NCI-H1048 (cell line): ENCODE measurements at places on chromosomes 11 and 22.

DNA sequence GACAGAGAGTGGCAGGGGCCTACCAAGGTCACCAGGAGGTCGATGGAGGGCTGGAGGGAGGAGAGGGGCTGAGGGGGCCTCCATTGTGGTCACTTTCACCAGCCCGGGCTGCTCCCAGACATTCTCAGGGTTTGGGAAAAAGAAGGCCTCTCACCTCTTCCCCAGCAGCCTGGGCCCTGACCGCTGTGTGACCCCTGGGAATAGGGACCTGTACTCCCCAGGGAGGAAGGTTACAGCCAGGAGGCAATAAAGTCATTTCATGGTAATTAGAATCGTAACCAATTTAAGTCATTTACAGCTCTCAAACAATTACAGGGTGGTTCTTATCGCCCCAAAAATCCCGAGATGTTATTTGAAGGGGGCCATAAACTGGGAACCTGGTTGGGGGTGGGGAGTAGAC is 37.8 kb downstream of the ISX start:
- no peak for DNase-seq

DNA sequence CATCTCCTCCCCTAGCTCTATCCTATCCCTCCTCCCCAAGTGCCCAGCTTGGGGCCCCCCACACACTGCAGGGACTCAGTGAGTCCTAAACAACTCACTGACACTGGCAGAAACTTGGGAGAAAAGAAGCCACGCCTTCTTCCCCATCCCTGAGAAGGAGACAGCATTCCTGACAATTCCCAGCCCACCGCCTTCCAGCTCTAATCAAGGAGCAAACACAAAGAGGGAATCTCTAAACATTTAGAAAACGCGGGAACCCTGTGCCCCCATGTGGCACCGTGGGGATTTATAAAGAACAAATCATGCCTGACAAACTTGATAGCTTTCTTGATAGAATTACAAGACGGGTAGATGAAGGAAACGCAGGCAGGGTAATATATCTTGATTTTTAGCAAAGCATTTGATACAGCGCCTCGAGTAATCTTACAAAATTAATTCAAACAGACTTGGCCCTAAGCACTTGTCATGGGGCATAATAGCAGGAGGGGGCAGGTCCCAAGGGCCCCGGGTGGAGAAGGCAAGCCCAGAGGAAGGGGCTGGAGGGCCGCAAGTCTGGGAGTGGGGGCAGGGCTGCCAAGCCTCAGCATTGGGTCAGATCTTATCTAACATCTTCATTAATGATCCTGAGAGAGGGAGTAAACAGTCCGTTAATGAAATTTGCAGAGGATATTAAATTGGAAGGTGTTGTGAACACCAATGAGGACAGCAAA is 4.5 kb downstream of the CHST1 start:
- no peak for DNase-seq

DNA sequence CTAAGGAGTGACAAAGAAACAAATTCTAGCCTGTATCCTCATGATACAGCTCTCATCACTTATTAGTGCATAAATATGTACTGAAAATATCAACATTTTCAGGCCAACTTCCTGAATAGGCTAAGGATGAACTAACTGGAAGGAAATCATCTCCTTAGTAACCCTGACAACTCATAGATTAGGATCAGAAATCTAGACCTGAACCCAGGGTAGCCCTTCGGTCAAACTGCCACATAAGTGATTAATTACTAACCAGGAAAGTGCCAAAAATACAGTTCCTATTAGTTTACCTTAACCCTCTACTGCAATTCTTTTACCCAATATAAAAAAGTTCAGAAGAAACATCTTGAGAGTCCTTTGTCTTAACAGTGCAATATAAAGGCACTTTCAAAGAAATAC is 40.0 kb downstream of the AMBRA1 start:
- DNase-seq = no peak

DNA sequence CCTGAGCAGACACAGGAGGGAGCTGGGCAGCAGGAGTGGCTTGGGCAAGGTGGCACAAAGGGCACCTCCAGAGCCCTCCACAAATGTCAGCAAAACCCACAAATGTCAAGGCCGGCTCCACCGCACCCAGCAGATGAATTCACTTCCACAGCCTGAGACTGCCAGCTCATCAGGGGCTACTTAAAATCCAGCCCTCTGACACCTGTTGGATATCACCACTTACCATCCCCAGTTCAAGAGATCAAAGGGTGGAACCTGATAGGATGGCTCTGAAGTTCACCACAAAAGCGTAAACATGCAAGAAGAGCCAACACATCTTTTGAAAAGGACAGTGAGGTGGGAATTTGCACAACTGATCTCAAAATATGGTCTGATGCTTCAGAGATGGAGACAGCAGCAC is 168.6 kb upstream of the GRK3 start:
- no peak for DNase-seq

- no peak for DNase-seq
Observed at GRCh38 chr11:16596231-16596630, 142.2 kb upstream of the C11orf58 start.
